ENCODE measurements at places on chromosomes 3 and 15.

DNA sequence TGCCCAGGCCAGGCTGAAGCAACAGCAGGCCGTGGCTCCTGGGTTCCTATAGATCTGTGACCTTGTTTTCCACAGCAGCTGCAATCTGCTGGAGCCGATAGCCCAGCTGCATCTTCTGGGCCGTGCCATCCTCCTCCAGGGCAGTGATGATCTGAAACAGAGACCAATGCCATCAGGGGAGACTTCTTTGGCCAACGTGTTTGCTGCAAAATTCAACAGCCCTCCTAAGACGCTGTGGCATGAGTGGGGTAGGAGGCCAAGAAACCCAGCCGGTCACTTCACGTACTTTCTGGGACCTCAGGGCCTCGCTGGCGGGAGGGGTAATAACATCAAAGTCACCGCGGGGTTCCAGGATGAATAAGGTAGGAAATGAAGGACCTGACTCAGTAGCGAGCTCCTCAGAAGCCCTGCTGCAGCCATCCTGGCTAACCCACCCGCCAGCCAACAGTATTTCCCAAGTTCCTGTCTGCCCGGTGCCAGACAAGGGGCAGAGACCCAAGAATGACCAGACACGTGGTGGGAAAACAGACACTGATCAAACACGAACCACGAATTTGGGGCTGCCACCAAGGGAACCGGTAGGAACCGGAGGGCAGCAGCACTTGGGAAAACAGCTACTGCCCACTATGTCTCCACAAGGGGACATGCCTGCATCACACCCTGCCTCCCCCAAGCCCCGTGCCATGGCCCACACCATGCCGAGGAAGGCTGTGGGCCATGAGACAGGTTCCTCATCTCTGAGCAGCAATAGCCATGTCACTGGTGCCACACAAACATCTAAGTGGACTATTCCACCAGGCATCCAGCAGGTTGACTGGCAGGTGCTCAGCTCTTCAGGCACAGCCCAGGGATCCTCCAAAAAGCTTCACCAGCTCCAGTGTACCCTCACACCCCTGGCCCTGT, 25.2 kb downstream of the PLXNB1 start:
- DNase-seq = no peak

DNA sequence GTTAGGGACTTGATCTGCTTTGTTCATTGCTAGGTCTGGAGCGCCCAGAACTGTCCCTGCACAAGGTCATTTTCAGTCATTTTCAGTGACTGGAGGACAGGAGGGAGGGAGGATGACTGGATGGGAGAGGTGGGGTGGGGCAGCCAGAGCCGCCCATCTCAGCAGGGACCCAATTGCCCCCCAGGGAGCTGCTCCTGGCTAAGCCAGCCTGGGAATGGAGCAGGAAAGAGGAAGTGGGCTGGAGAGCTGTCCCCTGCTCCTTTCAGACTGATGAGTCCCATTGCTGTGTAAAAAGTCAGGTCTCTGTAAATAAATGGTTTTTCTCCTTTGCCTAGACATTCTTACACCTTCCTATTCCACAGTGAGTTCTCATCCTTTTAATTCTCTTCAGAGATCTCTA, 98.4 kb upstream of the RAD18 start:
- DNase-seq = no peak

DNA sequence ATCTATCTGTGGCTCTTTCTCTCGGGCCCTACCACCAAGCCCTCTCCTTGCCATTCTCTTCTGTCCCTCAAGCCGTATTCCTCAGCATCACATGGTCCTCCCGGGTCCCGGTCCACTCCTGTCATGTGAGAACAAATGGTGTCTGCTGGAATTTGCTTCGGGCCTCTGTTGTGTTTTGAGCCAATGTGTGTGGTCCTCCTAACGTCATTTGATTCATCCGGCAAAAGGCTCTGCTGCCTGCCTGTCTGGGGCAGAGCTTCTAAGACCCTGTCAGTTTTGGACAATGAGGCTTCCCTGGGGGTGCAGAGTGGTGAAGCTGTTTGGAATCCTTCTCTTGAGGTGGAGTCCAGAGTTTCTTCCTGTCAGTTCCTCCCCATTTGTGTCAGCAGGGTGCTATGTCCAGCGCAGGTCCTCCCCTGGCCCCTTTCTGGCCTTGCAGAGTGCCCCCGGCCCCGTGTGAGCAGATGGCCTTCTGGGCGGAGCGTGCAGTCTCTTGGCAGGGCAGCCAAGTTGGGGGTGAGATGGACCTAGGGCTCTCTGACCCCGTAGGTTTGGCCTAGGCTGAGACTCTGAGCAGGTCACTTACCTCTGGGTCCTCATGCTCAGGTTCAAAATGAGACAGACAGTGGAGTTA, 93.6 kb downstream of the APBA2 start:
- no peak for DNase-seq

- DNase-seq = no peak
These were observed 135.0 kb downstream of the LRRK1 start for GRCh38 chr15:101054116-101054515.

DNA sequence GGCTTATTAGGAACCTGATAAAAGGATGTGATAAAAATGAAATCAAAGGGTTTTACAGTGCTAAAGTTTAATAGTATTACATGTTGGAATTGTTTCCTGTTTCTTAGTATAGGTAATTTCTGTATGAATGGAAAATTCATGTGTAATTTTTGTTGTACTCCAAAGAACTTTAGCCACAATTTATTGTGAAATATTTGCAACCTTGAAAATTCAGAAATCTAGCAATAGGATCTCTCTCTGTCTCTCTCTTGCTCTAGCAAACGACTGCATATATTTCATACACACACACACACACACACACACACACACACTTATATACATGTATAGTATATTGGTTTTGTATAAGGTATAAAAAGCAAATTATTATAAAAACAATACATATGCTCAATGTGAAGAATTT, 59.6 kb downstream of the PIAS1 start:
- no peak for DNase-seq

- no peak for DNase-seq
These were observed 1444.5 kb upstream of the CADM2 start for GRCh38 chr3:83514130-83514914.

- no peak for DNase-seq
These were observed 405 bp downstream of the NPRL2 start for GRCh38 chr3:50350213-50350526.

All from NCI-H510A treated with DMSO at 0.1 percent for 48 hours (cell line).